Stimulated activated CD8-positive, alpha-beta memory T cell treated with anti-CD3 and anti-CD28 coated beads, Interleukin-4, amount 100 ng/mL, for 1 hour (primary cell): ENCODE measurements at places on chromosomes 13 and 19.

GRCh38 chr13:78597602-78597932 lies 5.8 kb downstream of the POU4F1 start:
- no peak for DNase-seq

DNA sequence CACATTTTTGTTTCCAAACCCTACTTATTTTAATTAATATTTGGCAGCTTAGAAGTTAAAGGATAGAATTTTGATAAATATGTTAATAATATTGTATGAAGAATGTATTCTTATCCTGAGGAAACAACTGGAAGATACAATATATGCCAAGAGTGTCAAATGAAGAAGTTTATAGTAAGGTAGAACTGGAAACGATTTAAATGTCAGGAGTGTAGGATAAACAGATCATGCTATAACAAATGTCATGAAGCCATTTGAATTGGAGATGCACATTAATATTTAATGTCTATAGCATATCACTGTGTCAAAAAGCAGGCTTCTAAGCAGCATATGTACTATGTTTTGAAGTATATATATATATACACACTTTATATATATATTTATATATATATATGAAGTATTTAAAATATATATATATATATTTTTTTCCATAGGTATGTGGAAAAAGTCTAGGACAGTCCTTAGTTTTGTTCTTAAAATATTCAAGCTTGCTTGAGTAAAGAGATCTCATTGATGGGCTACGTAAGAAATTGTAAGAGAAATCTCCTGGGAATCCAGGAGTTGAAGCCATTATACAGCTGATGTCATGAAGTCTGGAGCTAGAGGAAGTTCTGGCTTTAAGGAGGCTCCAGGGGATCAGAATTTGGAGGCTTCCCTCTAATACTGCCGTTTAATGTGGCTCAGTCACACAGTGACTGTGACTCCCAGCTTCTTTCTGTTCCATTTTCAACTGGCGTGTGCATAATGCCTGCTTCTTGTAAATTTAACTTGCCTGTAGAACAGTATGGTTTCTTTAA lies 79.9 kb upstream of the MYCBP2 start:
- no peak for DNase-seq

DNA sequence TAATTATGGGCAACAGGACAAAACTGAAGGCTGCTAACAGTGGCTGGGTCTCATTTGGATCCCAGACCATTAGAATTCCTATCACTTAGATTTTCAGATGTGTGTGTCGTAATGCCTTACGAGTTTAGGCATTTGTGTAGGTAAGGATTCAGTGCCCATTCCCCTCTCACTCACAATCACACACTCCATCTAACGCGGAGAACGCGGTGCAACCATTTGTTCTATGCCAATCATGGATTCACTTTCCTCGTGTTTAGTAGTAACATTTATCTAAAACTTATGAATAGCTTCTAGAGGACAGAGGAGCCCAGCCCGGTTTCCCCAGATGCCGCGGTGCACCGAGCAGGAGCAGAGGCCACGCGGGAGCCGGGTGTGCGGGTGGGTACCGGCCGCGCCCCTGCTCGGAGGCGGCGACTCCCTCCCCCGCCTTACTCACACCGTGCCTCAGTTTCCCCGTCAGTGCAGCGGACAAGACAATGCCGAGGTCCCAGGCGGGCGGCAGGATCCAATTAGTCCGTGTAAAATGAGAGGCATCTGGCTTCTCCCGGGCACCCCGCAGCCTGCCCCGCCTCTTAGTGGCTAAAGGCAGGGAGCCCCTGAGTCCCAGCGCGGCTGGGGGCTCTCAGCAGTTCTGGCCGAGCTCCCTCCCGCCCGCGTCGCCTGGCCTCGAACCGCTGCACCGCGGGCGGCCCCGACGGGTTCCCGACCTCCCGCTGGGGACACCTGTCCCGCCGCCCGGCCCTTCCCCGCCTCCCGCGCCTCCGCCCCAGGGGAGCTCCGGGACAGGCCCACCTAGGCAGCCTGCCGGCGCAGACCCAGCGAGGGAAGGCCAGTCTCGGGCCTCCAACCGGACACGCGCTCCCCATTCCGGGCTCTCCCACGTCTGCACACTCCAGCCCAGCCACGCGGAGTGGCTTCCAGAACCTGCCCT lies 5.9 kb upstream of the C1QTNF9B start:
- no peak for DNase-seq

DNA sequence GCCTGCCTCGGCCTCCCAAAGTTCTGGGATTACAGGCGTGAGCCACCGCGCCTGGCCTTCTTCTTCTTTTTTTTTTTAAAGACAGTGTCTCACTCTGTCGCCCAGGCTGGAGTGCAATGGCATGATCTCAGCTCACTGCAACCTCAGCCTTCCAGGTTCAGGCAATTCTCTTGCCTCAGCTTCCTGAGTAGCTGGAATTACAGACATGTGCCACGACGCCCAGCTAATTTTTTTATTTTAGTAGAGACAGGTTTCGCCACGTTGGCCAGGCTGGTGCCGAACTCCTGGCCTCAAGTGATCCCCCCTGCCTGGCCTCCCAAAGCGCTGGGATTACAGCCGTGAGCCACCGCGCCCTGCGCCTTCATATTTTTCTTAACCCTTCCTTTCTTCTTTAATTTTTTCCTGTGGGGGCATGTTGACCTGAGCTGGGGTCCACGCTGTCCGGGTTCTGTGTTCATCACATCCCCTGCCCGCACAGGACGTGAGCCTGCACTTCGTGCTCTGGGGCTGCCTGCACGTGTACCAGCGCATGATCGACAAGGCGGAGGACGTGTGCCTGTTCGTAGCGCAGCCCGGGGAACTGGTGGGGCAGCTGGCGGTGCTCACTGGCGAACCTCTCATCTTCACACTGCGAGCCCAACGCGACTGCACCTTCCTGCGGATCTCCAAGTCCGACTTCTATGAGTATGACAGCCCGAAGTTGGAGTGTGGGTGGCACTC lies 14.1 kb downstream of the PNPLA6 start:
- no peak for DNase-seq

DNA sequence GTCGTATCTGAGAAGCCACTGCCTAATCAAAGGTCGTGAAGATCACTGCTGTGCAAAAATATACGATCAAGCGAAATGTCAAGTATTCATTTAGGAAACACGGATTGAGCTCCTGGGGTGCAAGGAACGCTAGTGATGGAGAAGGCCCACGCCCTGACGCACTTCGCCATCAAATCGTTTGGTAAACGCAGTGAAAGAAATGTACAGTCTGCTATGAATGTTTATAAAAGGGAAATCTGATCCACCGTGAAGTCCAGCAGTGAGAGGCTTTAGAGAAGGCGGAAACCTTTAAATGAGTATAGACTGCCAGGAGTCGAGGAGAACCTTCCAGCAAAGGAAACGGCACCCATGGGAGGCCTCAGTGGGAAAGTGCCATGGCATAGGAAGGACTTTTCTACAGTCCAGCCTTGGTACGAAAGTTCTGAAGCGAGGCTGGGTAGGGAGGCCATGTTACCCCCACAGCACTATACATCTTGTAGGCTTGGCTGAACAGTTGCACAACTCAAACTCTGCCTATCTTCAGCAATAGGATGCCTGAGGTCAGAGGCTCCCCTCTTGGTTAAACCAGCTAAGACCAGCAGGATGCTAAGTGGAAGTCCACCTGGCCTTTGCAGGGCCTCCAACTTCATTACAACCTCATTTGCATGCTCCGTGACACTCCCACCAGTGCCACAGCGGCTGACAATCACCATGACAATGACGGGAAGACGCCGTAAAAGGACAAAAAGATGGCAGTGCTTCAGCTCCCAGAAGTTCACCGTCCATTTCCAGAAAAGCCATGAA lies 20.4 kb downstream of the PCID2 start:
- no peak for DNase-seq
